Caco-2 (cell line): ENCODE measurements at places on chromosomes 11 and 22. TPM values are rescaled to one million over a fixed set of nuclear protein-coding genes. Genes with fewer than 3 reads are reported as not detected.
A peak's percentile ranks its signal among the peaks of the same experiment; 100 is the strongest.

GRCh38 chr22:42500836-42501179 lies 18.8 kb downstream of the RRP7A start:
- no peak for DNase-seq

DNA sequence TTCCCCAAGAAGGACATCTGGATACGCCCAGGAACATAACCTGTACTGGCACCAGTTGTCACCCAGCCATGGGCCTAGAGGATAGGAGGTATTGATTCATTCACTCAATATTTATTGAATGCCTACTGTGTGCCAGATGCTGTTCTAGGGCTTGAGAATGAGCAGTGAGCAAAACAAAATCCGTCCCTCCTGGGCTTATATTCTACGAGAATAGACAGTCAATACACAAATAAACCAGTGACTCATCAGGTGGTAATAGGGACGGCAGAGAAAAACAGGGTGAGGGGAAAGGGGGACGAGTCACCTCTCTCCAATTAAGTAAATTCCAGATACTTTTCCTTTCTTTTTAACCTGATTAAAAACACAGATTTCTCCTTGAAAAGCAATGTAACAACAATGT lies 103.5 kb downstream of the MICAL2 start:
- no peak for DNase-seq

DNA sequence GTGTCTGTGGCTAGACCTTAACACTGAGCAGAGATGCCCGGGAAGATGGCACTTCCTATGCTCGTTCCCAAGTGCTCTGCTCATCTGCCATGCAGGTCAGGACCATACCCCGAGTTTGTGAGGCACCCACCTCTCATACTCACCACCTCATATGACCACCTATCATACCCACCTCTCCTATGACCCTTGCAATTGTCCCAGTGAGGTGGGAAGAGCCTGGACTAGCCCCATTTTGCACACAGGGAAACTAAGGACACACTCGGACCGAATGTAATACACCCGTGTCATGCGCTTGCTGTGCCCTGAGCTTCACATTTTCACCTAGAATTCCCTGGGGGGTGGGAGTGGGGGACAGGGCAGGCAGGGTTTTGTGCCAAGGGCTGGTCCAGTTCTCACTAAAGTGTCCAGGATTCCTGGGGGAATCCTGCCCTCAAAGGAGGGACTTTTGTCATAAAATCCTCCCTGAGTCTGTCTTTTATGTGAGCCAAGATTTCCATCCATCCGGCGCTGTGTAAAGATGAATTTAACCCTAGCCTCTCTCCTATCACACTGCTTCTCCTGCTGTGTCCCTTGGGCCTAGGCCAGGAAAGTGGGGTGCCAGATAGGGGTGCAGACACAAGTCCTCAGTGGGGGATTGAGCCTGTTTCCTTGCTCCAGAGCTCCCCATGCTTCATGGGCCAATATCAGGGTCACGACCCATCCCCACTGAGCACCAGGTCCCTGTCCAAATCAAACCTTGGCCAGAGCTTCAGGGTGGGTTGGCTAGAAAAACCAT lies 20.0 kb downstream of the TPBGL start:
- peak; percentile 32 for DNase-seq

DNA sequence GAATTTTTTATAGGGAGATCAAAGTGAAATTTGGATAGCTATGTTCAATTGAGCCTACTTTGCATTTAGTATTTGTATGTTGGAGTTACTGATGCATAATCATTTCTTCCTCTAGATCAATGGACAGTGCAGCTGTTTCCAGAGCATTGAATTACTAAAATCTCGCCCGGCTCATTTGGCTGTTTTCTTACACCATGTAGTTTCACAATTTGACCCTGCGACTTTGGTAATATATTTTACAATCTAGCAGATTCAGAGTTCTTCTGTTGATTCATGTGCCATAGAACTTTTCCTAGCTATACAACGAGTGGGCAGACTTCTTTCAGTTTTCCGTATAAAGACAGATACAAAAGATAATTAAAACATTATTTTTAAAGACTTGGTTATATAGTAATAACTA lies 70.0 kb upstream of the GRIK4 start:
- no peak for DNase-seq

DNA sequence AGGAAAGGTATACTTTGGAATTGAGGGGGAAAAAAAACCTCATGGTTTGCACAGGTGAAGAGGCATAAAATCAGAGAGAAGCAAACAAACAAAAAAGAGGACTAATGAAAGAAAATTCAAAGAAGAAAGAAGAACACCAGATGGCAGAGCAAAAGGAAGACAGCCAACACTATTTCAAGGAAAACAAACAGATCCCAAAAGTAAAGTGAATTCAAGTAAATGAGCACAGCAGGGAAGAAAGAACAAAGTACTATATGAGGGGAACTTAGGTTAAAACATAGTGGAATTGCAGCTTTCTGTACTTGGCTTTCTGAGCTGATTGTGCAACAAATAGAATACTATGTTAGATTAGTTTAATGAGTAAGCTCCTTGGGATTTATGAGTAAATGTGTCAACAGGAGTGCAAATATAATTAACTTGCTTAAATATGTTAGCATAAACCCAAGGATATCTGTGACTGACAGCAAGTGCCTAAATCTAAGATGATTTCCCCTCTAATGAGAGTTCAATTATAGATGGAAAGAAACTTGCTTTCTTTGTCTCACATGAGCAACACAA lies 404.6 kb upstream of the CNTN5 start:
- no peak for DNase-seq

GRCh38 chr11:34475656-34476055 lies 36.9 kb downstream of the CAT start:
- DNase-seq, result no peak

- DNase-seq, result peak; percentile 53
Measured at GRCh38 chr11:12827929-12828812, 153.9 kb downstream of the TEAD1 start.

Gene ALDH3B1
- total RNA-seq, result 8.2 and 9.1 TPM in 2 replicates
